Thymus (tissue), 14 donors: ENCODE measurements at places on chromosomes 12 and 14. TPM values are rescaled to one million over a fixed set of nuclear protein-coding genes. Genes with fewer than 3 reads are reported as not detected.

The DIO2 gene
- 0.09 TPM for total RNA-seq

The KERA gene
- 0.05 TPM for total RNA-seq

GRCh38 chr12:130634866-130635265 is 81.2 kb downstream of the RIMBP2 start:
- no peak for DNase-seq

DNA sequence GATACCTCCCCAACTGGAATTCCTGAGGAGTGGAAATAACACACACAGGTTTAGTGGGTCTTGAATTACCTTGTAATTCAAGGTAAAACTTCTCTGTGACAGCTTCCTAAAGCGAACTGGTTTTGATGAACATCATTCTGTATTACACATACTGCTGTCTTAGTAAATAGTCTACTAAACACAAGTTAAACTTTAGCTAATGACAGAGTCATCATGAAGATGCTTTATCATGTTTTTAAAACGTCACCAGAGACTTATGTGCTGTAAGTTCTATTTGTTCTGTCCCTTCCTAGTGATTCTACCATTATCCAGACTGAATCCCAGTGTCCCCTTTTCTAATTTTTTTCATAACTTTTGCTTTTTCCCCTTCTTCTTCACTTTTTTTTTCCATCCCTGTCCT is 11.6 kb upstream of the GXYLT1 start:
- no peak for DNase-seq

- DNase-seq: no peak
Observed at GRCh38 chr12:41888285-41888684, 256.4 kb downstream of the GXYLT1 start.

DNA sequence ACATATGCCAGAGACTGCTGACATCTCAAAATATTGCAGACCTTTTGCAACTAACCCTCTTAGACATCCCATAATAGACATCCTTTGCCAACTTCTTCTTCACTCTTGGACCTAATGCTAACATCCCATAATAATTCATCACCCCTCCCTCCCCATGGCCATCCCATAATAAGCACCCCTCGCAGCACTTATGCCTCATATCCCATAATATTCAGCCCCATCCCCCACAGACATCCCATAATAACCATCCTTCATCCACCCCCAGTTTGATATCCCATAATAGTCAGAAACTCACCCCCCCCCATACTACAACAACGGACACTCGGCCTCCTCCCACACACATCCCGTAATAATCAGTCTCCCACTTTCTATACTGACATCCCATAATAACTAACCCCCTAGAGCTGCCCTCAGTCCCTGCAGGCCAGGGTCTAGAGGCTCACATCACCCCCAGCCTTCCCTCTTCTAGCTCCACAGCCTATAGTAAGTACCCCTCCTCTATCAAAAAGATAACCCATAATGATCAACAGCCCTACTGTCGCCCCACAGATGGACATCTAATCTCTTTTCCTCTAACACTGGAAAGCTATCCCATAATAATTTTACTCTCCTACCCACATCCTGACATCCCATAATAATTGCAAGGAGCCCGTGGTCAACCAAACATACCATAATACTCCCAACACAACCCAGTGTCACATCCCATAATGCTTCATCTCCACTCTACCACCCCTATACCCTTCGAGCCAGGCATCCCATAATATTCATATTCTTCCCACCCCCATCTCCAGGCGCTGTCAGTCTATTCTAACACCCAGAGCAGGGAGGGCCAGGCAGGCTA is 792 bp upstream of the CHD4 start:
- DNase-seq: no peak

DNA sequence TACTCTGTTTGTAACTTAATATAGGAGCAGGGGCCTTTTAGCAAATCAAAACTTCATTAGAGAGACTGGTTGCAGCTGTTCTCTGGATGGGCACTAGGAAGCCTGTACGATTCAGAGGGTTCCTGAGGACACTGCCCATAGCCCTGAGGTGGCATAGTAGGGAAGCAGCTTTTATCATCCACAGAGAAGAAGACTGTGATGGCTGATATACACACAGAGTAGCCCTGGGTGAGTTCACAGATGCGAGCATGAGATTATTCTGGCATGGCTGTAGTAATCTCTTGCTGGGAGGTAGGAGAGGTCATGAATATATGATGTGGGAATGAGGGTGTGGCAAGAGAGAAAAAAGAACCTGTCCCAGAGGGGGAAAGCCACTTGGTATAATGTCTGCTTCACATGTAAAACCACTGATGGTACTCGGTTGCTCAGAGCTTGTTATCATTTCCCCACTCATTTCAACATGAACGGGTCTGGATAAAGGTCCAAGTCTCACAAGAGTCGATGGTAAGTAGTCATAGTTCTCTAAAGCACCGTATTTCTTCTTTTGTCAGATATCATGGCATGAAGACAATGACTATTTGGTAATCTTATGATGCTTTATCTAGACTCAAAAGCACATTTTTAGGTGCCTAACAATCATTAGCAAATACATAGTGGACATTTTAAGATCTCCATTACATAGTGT is 52.0 kb downstream of the PEBP1 start:
- DNase-seq: no peak
